CD8-positive, alpha-beta memory T cell (primary cell): ENCODE measurements at places on chromosomes 3 and 15.

GRCh38 chr3:10116138-10116460 is 624 bp downstream of the BRK1 start:
- DNase-seq: no peak

DNA sequence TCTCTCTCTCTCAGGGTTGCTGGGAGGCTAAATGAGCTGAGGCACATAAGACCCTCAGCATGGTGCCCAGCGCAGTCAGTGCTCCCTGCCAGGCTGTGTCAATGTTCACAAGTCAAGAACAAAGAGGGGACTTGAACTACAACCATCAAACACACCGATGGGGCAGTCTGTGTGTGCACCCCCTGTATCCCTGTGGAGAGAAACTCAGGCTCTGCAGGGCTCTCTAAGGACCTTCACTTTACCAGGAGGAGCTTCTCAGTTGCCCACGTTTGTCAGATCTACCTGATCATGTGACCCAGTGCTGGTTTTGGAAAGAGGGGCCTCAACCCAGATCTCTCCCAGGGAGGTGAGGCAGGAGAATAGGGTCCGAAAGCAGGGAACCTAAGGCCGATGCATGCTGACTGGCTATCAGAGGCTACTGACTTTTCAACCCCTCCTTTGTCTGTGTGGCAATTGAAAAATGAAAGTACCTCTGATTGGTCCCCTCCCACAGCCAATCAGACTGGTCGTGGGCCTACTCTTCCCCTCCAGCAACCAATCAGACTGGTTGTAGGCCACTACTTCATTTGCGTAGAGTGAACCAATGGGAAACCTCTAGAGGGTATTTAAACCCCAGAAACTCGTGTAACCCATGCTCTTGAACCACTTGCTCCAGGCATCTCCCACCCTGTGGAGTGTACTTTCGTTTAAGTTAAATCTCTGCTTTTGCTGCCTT is 34.0 kb downstream of the RHCG start:
- DNase-seq: no peak

GRCh38 chr15:29686445-29687203 is 135.6 kb downstream of the TJP1 start:
- no peak for DNase-seq

GRCh38 chr3:153835540-153835939 is 285.6 kb upstream of the ARHGEF26 start:
- DNase-seq: no peak

DNA sequence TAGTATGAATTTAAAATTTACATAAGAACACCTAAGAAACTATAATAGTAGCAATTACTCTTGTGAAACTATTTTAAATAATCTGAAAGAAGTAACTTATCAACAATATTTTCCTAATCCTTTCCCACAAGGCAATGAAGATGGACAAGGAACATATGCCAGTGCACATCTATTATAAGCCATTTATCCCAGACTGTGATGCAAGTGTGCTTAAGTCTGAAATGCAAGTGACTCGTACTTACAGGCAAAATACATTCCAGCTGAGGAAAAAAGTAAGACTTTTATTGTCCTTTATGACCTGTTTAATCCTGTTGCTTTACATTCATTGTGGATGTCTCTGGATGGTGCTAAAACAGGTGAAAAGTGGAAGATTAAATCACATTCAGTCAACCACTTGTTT is 709.4 kb downstream of the ZNF385D start:
- no peak for DNase-seq

DNA sequence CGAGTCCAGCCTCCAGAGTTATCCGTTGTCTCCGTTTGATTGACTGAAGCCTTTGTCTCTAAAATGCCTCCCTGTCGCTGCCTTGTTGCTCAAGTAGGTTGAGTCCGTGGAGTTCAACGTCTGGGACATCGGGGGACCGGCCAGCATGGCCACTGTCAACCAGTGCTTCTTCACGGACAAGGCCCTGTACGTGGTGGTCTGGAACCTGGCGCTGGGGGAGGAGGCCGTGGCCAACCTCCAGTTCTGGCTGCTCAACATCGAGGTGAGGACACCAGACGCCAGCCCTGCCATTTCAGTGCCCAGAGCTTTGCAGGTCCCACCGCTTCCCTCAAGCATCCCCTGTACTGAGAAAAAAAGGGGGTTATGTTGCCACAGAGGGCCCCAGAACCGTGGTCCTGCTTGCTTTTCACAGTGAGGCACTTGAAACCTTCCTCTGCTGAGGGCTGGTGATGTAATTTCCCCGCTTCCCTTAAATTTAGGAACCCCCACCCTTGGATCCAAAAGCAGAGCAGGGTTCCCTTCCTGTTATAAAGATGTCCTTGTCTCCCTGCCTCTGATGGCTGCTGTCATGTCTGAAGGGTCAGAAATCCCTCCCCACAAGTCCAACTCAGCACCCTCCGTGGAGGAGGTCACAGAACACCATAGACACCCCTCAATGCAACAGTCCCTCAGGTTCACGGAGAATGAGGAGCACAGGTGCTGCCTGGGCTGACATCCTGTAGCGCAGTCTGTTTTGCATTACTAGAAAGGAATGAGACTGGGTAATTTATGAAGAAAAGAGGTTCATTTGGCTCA is 105.7 kb downstream of the LRRK1 start:
- no peak for DNase-seq

- no peak for DNase-seq
These were observed 63.3 kb downstream of the ZNF106 start for GRCh38 chr15:42427429-42428223.

DNA sequence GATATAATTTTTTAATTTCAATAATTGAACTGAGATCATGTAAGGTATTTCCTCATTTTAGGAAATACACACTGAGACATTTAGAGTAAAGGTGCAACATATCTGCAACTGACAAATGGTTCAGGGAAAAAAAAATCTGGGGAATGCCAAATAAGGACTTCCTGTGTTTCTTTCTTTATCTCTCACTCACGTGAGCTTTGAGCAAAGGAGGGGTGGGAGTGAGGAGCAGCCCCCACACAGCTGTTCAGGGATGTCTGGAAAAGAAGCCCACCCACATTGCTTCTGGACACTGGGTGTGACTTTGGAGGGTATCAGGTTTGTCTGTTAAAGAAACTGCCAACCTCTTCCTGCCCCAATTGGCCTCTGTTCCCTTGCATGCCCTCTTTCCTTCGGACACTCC is 5.6 kb upstream of the TP63 start:
- DNase-seq: no peak

GRCh38 chr3:43055393-43055792 is 50.5 kb downstream of the POMGNT2 start:
- no peak for DNase-seq

- DNase-seq: no peak
These were observed 44.8 kb upstream of the GNB5 start for GRCh38 chr15:52236013-52236412.

GRCh38 chr15:40347559-40348473 is 3.0 kb upstream of the PHGR1 start:
- DNase-seq: no peak

GRCh38 chr3:149902498-149903139 is 68.1 kb downstream of the PFN2 start:
- no peak for DNase-seq

DNA sequence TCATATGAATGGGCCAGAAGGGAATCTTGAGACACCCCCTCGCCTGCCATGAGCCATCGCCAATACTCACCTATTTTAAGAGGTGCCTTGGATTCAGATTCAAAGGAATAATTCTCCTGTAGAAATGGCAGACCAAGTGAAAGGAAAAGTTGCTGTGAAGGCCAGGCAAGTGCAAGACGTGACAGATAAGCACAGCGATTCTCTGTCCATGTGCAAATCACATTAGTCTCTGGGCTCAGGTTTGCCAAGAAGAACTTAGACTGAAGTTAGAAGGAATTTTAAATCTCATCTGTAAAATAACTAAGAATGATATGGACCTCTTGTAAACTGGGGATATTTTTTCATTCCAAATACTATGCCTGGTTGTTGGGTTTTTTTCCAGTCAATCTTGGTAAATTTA is 173.6 kb downstream of the UACA start:
- no peak for DNase-seq

DNA sequence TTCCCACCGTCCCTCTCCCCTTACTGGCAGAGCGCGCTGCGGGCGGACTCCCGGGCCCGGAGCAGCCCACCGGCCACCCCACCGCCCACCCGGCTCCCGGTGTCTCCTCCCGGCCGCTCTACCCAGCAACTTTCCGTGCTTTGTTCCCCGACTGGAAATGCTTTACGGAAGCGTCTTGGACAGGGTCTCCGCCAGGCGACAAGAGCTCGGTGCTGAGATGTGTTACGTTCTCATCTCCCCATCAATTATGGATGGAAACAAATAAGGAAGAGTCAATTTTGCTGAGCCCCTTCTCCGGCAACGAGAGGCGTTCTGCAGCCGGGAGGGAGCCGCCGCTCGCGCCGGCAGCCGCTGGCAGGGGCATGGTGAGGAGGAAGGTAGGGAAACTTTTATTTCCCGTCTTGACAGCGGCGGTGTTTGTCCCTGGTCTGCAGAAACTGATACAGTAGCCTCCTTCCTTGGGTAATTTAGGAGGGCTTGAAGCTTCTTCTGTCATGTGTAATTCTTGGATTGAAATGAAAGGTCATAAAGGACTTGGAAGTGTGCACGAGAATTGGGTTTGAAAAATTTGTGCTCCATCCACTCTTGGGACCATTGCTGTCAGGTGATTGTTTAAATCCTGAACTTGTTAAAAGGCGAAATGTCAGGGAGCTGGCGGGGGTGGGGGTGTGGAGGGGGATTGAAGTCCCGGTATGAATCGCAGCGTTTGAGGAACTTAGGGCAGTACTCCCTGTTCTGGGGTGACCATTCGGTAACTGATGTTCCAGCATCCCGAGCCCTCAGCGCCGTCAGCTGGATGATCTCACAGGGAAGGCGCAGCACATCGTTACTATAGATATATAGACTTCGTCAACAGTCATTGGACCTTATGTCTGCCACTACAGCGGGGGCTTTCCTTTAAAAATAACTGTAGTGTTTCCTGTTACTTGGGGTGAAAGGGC is 1.5 kb downstream of the SEMA6D start:
- DNase-seq: no peak

GRCh38 chr3:139732729-139733128 is 55.0 kb upstream of the NMNAT3 start:
- DNase-seq: no peak

DNA sequence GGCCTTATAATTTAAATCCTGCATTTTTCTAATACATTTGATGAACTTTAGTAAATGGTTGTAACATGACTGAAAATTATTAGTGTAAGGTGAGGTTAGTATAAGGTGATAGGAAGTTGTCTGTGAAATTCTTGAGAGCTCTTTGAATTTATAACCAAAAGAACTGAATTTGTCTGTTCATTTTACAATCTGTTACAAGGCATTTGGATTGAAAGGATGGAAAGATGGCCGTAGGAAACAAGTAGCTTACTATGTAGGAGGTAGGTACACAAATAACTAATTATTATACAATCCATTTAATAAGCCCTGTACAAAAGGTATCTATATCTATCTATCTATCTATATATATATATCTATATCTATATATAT is 6.6 kb downstream of the DIPK2A start:
- DNase-seq: no peak

- no peak for DNase-seq
These were observed 626.5 kb upstream of the DPPA4 start for GRCh38 chr3:109963831-109964230.

- DNase-seq: no peak
These were observed 417.3 kb downstream of the GABRB3 start for GRCh38 chr15:26355472-26356074.

- peak; percentile 81 for DNase-seq
These were observed 68.0 kb downstream of the ATP2B2 start for GRCh38 chr3:10437272-10437994.

DNA sequence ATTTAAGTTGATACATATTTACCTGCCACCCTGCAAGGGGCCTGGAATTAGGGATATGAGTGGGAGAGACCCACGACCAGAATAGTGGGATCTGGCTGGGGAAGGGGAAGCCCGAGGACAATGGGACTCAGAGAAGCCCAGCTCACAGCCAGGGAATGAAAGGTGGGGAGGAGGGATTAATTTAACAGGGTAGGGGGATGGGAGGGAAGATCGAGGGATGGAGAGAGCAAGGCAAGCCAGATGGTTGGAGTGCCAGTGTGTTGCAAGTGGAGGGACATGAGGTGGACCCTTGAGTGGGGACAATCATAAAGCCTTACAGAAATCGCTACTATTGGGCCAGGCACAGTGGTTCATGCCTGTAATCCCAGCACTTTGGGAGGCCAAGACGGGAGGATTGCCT is 4.4 kb upstream of the GNAI2 start:
- no peak for DNase-seq

GRCh38 chr3:95134693-95135413 is 1072.0 kb downstream of the NSUN3 start:
- no peak for DNase-seq

- no peak for DNase-seq
These were observed 85.0 kb downstream of the FBN1 start for GRCh38 chr15:48560321-48561051.

DNA sequence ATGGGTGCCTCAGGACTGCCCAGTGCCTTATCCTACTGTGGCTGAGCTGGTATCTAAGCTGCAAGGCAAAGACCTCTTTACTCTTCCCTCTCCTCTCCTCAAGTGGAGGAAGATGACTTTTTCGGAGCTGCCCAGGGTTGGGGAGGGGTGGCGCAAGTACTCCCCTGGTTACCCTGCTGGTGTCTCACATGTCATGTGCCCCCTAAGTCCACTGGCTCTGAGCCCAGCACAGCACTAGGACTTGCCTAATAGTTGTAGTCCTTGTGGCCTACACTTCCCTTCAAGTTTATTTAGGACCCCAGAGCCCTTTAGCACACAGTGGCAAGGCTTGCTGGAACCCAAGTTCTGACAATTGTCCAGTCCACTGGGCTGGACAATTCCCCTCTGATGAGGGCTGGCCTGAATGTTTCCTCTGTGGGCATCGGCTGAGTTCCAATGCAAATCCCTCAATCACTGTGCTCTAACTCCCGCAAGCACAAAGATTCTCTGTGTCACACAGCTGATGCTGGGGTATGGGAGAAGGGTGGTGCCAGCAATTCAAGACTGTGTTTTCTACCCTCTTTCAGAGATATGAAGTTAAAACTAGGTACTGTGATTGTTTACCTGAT is 60.4 kb downstream of the UQCC5 start:
- DNase-seq: no peak

GRCh38 chr15:38080651-38081275 is 146.3 kb downstream of the TMCO5A start:
- DNase-seq: no peak

- no peak for DNase-seq
These were observed 14.7 kb downstream of the CHD2 start for GRCh38 chr15:92914768-92915221.
